ENCODE measurements at places on chromosomes 13 and 19.

GRCh38 chr19:2246801-2247361 lies 2.2 kb upstream of the AMH start:
- peak; percentile 39 for DNase-seq

- no peak for DNase-seq
Measured at GRCh38 chr19:46196410-46197124, 33.0 kb upstream of the IGFL1 start.

DNA sequence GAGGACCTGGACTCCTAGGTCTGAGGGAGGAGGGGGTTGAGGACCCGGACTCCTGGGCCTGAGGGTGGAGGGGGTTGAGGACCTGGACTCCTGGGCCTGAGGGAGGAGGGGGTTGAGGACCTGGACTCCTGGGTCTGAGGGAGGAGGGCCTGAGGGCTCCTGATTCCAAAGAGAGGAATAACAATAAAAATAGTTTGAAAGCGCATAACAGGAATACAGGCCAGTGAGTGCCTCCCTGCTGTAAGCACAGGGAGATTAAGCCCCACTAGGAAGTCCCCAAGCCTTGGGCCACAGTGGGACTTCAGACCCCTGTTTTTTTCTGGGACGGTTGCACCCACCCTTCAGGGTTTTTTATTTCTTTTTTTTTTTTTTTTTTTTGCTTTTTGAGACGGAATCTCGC lies 1.2 kb upstream of the SBK2 start:
- no peak for DNase-seq

- no peak for DNase-seq
Measured at GRCh38 chr13:48494874-48495273, 38.0 kb downstream of the RCBTB2 start.

DNA sequence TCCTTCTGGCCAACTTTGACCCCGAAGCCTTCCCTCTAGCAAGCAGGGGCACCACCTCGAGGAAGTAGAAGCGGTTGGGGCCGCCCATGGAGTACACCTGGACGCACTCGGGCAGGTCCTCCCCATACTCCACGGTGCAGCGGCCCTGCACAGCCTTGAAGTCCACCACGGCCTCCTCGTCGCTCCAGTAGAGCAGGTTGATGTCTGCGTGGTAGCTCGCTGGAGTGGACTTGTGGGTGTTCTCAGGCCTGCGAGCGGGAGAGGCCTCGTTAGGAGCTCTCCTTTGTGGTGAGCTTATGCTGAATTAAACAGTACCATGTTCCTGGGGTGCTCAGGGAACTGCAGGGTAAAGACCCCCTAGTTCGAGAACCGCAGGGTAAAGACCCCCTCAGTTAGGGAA lies 22.3 kb upstream of the EIF3G start:
- DNase-seq: no peak

DNA sequence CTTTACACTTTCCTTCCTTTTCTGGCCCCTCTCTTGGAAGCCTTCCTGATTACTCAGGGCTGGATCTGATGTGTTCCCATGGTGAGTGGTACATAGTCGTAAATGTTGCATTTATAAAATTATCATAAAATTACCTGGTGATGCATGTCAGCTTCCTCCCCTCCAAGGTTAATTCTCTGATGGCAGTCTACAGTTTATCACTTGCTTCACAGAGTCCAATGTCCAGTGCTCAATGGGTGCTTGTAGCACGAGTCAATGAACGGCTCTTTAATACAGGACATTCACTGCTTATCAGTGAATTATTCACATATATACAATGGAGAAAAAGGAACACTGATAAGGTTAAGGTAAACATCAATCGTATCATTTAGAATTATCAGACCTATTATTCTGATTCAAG lies 27.0 kb upstream of the OXGR1 start:
- DNase-seq: no peak

- no peak for DNase-seq
Measured at GRCh38 chr13:29281932-29282495, 313.5 kb downstream of the SLC7A1 start.

- no peak for DNase-seq
Measured at GRCh38 chr19:46862503-46862834, 1.7 kb downstream of the ARHGAP35 start.

- no peak for DNase-seq
Measured at GRCh38 chr13:49271264-49271663, 23.5 kb downstream of the CDADC1 start.

- peak; percentile 62 for DNase-seq
Measured at GRCh38 chr19:53467485-53468262, at the start of gene ZNF813. ZNF813 (plus strand) TSS chr19:53467733; CDS start chr19:53483823, 16,090 bp downstream.

- no peak for DNase-seq
Measured at GRCh38 chr19:447816-448560, 12.8 kb downstream of the SHC2 start.

DNA sequence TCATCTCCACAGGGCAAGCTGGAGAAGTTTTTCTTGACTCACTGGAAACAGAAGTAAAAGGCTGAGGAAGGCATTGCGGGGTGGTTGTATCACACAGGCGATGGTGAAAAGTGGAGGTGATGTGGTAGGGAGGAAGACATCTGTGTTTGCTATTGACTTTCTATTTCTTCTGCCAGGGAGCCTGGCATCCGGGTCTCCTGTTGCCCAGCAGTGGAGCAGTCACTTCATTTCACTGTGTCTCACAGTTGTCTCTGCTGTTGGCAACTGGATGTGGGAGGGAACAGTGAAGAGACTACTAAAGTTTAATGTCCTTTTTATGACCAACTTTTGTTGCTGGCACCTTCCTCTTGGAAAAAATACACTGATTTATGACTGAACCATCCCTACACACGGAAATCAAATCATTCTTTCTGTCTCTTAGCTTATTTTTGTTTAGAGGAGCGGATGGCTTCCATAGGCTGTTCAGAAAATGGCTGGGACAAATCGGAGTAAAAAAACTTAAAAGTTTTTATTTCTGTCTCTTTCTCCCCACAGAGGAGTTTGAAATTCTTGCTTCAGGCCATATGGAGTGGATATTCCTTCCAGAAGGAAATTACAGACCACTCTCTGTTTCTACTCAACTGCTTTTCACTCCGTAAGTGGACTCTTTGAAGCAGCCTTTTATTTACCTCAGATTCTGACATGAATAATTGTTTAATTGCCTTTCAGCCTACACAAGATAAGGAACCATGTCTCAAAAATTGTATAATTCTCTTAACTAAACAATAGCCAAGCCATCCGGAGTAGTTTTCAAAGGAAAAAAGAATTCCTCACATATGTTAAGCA lies 23.8 kb upstream of the MEDAG start:
- no peak for DNase-seq

- no peak for DNase-seq
Measured at GRCh38 chr13:34145061-34145460, 327.1 kb downstream of the RFC3 start.

GRCh38 chr13:110881839-110882627 lies 32.8 kb downstream of the ANKRD10 start:
- no peak for DNase-seq

- DNase-seq: no peak
Measured at GRCh38 chr13:99984461-99985240, 3.1 kb downstream of the ZIC2 start.

GRCh38 chr13:38366954-38367645 lies 17.4 kb downstream of the UFM1 start:
- DNase-seq: no peak

Data from hippocampal formation (tissue), 2 donors.